ENCODE measurements at places on chromosomes 2 and 18.

- H3K4me3 ChIP-seq: no peak overlapping the region
- H3K27ac ChIP-seq: no peak overlapping the region
- no peaks in the 10 kb centered on the region for H3K27me3 ChIP-seq
- peaks cover 2% of the 10 kb centered on the region for H3K36me3 ChIP-seq
- no peak for DNase-seq
- no peaks in the 10 kb centered on the region for H3K4me1 ChIP-seq
Measured at GRCh38 chr2:205748639-205749038, 66.3 kb downstream of the NRP2 start.

DNA sequence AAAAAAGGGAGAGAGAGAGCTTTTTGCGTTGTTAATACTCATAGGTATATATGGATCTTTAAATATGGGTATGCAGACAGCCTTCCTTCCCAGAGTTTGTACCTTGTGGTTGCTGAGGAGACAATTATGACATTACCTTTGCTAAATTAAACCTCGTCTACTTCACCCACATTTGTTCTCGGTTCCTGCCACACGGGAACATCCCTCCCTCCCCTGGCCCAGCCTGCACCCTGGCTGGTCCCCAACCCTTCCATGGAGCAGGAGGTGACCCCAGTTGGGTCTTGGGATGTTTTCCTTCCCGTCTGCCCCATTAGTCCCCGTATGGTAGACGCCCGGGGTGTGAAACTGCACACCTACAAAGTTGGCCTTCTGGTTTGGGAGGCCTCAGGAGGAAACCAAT, 105.3 kb upstream of the FZD7 start:
- H3K4me1 ChIP-seq: no peaks in the 10 kb centered on the region
- no peak overlapping the region for H3K4me3 ChIP-seq
- no peak overlapping the region for H3K27ac ChIP-seq
- no peak for DNase-seq
- H3K36me3 ChIP-seq: no peaks in the 10 kb centered on the region

DNA sequence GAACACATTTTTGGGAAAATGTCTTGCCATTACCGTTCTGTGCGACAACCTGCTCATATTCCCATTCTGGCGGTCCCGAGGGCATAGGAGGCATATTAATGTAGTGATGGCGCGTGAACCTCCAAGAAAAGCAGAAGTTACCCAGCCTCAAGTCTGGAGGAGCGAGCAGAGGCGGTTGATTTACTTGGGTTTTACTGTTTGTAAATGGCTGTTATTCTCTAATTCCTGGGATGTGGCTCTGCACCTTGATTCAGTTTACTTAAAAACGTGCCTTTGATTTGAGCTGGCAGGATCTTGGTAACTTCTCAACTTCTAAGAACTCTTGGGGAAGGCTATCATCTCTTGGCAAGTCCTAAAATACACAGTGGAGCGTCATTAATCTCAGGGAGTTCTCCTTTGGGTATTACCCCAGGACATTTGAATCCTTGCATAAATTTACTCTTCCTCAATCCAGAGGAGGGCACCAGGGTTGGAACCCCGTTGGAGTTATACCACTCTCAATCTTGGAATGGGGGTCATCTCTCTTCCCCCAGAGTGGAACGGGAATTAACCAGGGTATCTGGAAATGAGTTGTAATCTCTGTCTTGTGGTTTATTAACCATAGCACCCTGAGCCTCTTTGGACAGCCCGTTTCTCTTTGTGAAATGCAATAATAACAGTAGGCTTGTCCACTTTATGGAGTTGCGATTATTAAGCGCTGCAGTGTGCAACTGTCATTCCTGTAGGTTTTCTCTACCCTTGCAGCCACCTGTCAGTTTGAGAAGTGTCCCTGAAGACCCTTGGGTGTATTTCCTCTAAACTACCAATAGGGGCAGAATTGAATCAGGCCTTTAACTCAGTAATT, 2.1 kb downstream of the HK2 start:
- H3K27me3 ChIP-seq: no peaks in the 10 kb centered on the region
- H3K4me3 ChIP-seq: peak overlapping the region; percentile 95
- H3K4me1 ChIP-seq: peaks cover 38% of the 10 kb centered on the region
- H3K27ac ChIP-seq: peak overlapping the region; percentile 86

DNA sequence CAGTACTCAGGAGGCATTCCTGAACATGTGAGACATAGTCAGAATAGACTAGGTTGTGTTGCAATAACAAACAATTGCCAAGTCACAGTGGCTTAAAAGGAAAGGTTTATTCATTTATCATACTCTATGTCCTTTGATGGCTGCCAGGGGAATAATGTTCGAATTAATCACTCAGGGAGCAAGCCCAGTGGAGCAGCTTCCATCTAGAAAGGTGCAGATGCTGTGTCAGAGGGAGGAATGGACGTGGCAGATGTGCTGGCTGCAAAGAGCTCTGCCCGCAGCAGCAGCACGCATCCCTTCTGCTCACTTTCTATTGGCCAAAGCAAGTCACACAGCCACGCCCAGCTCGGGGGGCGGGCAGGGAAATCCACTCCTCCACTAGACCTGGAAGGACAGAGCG, 105.9 kb upstream of the AQP4 start:
- H3K4me1 ChIP-seq: no peaks in the 10 kb centered on the region
- no peaks in the 10 kb centered on the region for H3K27me3 ChIP-seq
- H3K36me3 ChIP-seq: no peaks in the 10 kb centered on the region
- no peak for DNase-seq
- H3K4me3 ChIP-seq: no peak overlapping the region

DNA sequence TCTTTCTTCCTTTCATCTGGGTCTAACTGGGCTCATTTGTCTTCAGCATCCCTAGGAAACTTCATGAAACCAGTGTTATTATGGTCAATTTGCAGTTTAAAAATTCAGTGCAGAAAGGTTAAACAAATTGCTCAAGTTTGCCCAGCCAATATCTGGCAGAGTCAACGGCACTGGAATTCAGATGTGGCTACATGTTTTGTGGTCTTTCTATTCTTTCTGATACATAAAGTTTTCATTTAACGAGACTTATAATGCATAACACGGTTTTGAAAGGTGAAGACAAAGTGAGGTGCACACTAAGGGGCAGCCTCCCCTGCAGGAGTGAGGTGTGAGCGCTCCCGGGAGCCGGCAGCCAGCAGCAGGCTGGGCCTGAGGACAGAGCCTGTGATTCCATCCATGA, 164.6 kb downstream of the RTP5 start:
- peaks cover 22% of the 10 kb centered on the region for H3K4me1 ChIP-seq
- no peak overlapping the region for H3K4me3 ChIP-seq
- no peak overlapping the region for H3K27ac ChIP-seq
- no peaks in the 10 kb centered on the region for H3K36me3 ChIP-seq
- DNase-seq: no peak

DNA sequence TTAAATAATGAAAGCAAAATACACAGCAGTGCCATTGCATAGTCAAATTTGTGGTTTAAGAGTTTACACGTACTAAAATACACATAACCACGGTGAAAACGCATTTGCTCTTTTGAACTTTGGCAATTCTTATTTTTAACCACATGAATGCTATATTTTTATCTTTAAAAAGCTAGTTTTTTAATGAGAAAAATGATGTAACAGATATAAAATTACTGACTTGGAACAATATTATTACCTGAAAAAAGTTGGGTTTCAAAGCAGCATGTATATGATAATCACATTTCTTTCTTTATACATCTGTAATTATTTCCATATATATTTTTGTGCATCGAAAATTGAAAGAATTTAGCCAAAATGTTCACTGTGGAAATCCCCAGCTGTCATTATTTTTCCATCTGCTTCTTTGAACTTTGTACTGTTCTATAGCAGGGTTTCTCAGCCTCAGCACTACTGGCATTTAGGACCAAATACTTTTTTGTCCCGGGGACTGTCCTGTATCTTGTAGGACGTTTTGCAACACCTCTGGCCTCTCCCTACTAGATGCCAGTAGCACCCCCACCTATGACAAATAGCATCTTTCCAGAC, 75.9 kb upstream of the CAB39 start:
- peaks cover 22% of the 10 kb centered on the region for H3K4me1 ChIP-seq
- H3K27me3 ChIP-seq: no peaks in the 10 kb centered on the region
- H3K4me3 ChIP-seq: no peak overlapping the region
- H3K36me3 ChIP-seq: no peaks in the 10 kb centered on the region
- DNase-seq: no peak

- H3K27me3 ChIP-seq: no peaks in the 10 kb centered on the region
- H3K4me1 ChIP-seq: no peaks in the 10 kb centered on the region
- no peak overlapping the region for H3K27ac ChIP-seq
Measured at GRCh38 chr2:43328832-43329231, 102.4 kb upstream of the ZFP36L2 start.

GRCh38 chr2:207160115-207160514, 5.6 kb downstream of the KLF7 start:
- H3K4me1 ChIP-seq: peaks cover 73% of the 10 kb centered on the region
- DNase-seq: no peak
- no peaks in the 10 kb centered on the region for H3K27me3 ChIP-seq
- peaks cover 11% of the 10 kb centered on the region for H3K36me3 ChIP-seq
- H3K27ac ChIP-seq: no peak overlapping the region

GRCh38 chr2:63654959-63655358, 66.2 kb downstream of the MDH1 start:
- no peak overlapping the region for H3K27ac ChIP-seq
- no peak for DNase-seq
- H3K27me3 ChIP-seq: no peaks in the 10 kb centered on the region
- H3K4me3 ChIP-seq: no peak overlapping the region
- no peaks in the 10 kb centered on the region for H3K4me1 ChIP-seq

DNA sequence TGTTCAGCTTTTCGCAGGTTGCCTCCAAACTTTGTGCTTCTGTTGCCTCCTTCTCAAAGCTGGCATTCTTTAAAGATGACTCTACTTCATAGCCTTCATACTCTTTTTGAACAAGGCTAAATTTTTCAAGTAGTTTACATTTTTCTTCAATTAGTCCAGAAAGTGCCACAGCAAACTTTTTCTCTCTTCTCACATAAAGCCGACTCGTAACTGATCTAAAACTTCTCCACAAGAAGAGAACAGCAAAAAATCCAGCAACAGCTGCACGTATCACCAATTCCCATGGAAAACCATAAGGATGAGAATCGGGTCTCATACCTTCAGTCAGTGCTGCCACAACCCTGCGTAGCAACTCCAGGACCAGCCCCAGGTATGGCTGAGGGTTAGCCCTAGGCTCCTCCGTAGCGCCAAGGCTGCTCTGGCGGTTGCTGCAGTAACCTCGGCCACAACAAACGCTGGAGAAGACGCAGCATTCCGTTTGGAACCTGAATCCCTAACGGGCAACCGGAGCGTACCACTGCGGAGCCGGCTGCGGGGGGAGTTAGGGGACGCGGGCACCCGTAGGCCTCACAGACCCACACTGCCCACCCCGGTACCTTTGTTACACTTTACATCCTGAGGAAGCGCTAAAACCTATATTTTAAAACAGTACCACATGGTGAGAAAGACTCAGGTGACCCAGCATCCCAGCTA, at the start of gene CTAGE1:
Gene CTAGE1 (minus strand): TSS at position 420 of the 693 bp plus-strand sequence. CDS start 104 bp downstream, at position 316.
- no peak within 1 kb of the TSS for H3K27ac ChIP-seq
- H3K4me3 ChIP-seq: no peak within 1 kb of the TSS
- no peak for DNase-seq
- H3K27me3 ChIP-seq: no peaks in the 10 kb centered on the region
- no peaks in the 10 kb centered on the region for H3K4me1 ChIP-seq

- H3K27ac ChIP-seq: no peak overlapping the region
- H3K36me3 ChIP-seq: no peaks in the 10 kb centered on the region
- no peak for DNase-seq
- no peak overlapping the region for H3K4me3 ChIP-seq
- peaks cover 70% of the 10 kb centered on the region for H3K27me3 ChIP-seq
Measured at GRCh38 chr2:118853651-118854291, 6.3 kb upstream of the EN1 start.

DNA sequence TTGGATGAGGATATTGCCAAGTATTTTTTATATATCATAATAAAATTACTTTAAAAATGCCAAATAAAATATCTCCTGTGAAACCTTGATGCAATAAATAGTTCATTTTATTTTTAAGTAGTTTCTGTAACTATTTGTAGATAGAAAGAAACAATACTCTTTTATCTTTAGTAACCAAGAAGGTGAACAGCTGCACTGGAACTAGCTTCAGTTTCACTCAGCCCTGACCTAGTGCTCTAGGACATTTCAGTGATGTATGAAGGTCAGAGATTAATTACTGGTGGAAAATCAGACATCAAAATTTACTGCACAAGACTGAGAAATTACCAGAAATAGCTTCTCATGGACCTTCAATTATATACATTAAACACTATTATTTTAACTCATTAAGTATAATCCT, 1305.0 kb downstream of the CNTNAP5 start:
- no peak for DNase-seq
- H3K27ac ChIP-seq: no peak overlapping the region
- H3K27me3 ChIP-seq: no peaks in the 10 kb centered on the region
- H3K4me3 ChIP-seq: no peak overlapping the region

DNA sequence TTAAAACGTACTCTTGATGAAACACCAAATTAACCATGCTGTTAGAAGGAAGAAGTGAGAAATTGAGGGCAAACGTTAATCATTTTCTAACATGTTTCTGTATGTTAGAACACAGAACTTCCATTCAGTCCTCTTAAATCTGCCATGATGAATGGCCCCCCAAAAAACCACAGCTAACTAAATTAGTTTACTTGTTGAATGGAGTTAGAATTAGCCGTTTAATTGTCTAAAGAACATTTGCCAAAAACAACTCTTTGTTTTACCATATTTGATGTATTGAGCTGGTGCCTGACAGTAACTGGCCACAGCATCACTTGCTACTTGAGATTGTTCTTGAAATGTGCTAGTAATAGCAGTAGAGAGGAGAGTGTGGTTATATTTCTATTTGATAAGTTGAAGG, 12.7 kb downstream of the CCNYL1 start:
- peaks cover 51% of the 10 kb centered on the region for H3K4me1 ChIP-seq
- H3K4me3 ChIP-seq: no peak overlapping the region
- H3K36me3 ChIP-seq: peaks cover 10% of the 10 kb centered on the region
- H3K27ac ChIP-seq: peak overlapping the region; percentile 24

GRCh38 chr2:196234672-196235071, 63.3 kb upstream of the STK17B start:
- peak overlapping the region; percentile 91 for H3K27ac ChIP-seq
- DNase-seq: no peak
- no peaks in the 10 kb centered on the region for H3K27me3 ChIP-seq
- H3K4me1 ChIP-seq: peaks cover 83% of the 10 kb centered on the region
- peak overlapping the region; percentile 32 for H3K4me3 ChIP-seq

DNA sequence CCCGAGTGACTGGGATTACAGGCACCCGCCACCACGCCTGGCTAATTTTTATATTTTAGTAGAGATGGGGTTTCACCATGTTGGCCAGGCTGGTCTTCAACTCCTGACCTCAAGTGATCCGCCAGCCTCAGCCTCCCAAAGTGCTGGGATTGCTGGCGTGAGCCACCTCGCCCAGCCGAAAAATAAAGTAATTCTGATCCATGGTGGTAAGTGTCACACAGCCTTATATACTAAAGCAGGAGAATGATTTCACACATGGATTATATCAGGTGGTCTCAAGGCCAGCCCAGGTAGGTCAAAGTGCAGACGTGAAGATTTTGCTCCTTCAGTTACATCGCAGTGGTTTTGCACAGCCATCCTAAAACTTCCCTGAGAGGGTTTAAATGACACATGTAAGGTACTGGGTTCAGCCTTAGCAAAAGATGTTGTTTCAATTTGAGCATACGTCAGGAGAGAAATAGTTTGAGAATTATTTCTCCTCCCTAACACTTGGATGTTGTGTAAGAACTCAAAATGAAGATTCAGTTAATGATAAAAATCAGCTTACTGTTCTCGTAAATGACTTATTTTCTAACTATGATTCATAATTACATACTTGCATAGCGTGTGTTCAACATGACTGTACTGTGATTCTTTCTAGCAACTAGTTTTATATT, 93.0 kb upstream of the SLC39A10 start:
- H3K27me3 ChIP-seq: no peaks in the 10 kb centered on the region
- peak overlapping the region; percentile 76 for H3K27ac ChIP-seq
- H3K4me3 ChIP-seq: peak overlapping the region; percentile 33
- no peak for DNase-seq

GRCh38 chr2:37148325-37148724, 8.5 kb downstream of the EIF2AK2 start:
- H3K4me1 ChIP-seq: peaks cover 19% of the 10 kb centered on the region
- H3K4me3 ChIP-seq: no peak overlapping the region
- DNase-seq: no peak
- no peaks in the 10 kb centered on the region for H3K27me3 ChIP-seq
- peaks cover 52% of the 10 kb centered on the region for H3K36me3 ChIP-seq
